MG63 (cell line): ENCODE measurements at places on chromosomes 4 and X. TPM values are rescaled to one million over a fixed set of nuclear protein-coding genes. Genes with fewer than 3 reads are reported as not detected.

- no peak for DNase-seq
These were observed 45.8 kb upstream of the MSANTD1 start for GRCh38 chr4:3202836-3203820.

DNA sequence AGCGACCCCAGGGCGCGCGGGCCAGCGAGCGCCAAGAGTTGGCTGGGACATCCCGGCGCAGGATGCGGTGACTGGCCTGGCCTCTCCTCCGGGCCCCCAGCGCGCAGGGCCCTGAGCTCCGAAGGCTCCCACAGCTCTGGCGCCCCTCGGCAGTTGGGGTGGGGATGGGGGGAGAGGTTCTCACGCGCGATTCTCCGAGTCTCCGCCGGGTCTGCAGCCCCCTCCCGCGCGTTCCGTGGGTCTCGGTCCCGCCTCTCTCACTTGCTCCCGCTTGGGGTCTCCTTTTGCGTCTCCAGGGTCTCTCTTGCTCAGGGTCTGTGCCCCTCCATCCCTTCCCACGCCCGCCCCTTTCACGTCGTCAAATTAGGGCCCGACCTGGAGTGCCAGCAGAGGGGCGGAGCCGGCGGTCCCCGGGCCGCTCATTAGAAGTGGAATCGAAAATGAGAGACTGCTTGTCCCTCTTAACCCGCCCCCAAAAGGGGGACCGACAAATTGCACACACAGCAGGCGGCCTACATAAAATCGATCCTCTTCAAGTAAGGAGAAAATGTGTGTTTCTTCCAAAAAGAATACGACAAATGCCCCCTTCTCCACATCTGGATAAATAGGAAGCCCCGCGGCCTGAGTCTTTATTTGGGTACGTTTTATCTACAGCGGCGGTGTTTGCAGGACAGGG, 877 bp upstream of the NKX1-1 start:
- no peak for DNase-seq

GRCh38 chr4:157803845-157804521, 368.8 kb downstream of the GASK1B start:
- no peak for DNase-seq

OPHN1 gene
- total RNA-seq: 0.37 and 2.4 TPM in 2 replicates

YY2 gene
- total RNA-seq: 0.62 and 0.69 TPM in 2 replicates

GRCh38 chrX:57289089-57289488, 2.6 kb downstream of the FAAH2 start:
- no peak for DNase-seq
